ENCODE measurements at places on chromosomes 12 and 14.

DNA sequence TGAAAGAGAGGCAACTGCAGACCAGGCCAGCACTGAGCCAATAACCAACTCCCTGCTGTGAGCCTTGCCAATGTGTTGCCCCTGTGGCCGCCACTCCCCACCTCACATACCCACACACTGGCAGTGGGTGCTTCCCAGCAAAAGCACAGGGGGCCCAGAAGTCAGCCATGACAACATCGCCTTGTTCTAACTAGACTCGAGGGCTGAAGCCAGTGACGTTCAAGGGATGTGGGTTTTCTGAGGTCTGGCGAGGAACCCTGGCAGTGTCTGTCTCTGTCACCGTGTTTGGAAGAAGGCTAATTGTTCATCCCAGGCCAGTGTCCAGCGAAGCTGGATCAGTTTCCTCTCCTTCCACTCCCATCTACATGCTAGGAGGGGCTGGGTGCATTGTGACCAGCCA, 311.8 kb upstream of the AMIGO2 start:
- no peak for DNase-seq

GRCh38 chr12:130474599-130475269, 137.0 kb downstream of the PIWIL1 start:
- DNase-seq: no peak

- DNase-seq: no peak
Measured at GRCh38 chr14:22460461-22461195, 128.4 kb downstream of the DAD1 start.

DNA sequence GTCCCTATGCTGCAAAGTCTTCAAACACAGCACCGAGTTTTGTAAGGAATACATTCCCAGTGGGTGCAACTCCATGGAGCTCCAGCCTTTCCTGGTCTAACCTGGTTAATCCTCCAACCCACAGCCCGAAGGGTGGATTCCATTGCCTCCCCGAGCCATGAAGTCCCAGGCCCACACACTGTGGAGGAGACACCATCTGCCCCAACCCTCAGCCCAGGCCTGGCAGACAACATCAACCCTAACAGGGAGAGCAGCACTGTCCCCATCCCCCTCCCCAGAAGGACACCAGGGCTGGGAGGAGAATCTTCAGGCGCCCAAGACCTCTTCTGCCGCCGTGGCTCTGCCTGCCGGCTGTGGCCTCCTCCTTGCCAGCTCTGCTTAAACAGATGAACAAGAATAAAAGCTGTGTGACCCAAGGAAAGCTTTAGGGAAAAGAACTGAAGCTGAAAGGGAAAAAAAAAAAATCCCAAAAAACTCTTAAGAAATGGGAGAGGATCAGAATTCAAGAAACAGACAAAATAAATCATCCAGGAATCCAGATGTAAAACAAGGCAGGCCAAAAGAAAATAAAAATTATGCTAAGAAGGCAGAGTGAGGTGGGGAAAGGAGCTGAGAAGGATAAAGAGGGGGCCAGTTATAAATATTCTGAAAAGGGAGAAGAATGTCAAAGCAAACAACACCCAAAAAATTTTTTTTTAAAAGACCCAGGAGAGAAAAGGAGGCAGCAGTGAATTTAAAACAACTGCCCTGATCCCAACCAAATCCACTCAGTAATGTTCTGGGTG, 16.0 kb upstream of the ZFP36L1 start:
- no peak for DNase-seq

- no peak for DNase-seq
Measured at GRCh38 chr12:42921741-42922504, 332.4 kb upstream of the PRICKLE1 start.

GRCh38 chr12:109637348-109637747, 63.8 kb downstream of the MVK start:
- no peak for DNase-seq

GRCh38 chr12:116432314-116432750, 126.8 kb upstream of the MAP1LC3B2 start:
- no peak for DNase-seq

DNA sequence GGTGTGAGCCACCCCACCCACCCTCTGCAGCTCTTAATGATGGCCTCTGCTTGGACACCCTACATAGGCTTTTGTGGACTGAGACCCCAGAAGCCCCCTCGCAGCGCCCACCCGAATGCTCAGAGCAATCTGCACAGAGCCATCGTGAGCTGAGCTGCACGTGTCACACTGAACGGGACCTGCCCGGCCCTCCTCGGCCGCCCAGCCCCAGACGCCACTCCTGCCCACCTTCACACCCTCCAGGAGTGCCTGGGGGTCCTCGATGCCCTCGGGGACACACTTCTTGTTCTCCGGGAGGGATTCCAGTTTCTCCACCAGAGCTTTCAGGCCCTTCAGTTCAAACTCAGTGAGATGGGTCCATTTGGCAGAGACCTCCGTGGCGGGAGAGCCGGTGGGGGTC, 71.5 kb downstream of the KDM2B start:
- no peak for DNase-seq

DNA sequence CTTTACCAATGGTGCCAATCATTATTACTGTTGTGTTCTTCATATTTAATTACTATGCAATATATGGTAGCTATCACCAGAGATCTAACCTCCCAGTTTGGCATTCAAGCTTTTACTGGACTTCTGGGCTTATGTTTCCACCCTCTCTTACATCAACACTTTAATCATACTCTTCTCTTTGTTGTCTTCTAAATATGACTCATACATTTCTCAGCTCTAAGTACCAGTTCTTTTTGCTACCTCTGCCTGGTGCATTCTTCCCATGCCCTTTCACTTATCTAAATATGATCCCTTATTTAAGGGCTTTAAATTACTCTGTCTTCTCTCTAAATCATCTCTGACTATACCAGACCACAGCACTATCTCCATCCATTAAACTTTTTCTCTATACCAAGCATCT, 246.1 kb upstream of the CCDC196 start:
- DNase-seq: no peak

DNA sequence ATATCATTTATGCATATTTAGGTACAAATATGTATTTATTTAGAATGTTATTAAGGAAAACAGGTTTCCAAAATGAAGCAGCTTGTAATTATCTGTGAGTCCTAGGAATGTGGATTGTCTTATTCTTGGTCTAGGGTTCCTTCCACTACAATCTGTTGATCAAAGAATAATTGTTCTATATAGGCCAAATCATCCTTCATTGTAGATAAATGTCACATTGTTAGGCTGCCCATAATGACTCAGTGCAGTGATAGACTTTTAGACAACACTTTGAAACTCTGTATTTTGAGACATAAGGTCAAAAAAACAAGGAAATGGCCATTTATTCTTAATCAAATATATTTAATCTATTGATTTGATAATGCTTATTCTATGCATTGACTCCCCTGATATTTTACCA, 283.0 kb downstream of the ACSS3 start:
- no peak for DNase-seq

DNA sequence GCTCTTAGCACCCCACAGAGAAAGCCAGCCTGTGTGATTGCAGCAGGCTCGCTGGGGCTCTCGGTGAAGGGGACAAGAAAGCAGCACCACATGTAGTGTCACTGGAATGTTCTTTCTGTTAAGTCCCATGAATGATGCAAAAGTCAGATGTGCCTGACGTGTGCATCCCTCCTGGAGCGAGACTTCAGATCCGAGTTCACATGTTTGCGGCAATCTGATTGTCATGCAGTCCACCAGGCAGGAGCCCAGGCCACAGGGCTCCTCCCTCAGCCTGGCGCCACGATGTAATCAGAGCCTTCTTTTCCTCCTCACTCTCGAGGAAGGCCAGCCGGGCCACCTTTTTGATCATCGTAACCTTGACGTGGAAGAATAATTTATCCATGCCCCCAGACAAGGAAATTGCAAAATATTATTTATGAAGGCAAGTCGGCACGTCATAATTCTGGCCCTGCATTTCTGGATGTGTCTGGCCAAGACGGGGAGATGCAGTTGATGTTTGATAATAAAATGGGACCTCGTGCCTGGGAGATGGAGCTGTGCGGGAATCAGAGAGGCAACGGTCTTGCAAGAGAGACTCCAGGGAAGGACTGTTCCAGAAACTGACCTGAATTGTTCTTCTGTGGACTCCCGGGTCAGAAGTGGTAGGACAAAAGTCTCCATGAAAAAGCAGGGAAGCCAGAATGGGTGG, 214.6 kb downstream of the PHETA1 start:
- DNase-seq: no peak

DNA sequence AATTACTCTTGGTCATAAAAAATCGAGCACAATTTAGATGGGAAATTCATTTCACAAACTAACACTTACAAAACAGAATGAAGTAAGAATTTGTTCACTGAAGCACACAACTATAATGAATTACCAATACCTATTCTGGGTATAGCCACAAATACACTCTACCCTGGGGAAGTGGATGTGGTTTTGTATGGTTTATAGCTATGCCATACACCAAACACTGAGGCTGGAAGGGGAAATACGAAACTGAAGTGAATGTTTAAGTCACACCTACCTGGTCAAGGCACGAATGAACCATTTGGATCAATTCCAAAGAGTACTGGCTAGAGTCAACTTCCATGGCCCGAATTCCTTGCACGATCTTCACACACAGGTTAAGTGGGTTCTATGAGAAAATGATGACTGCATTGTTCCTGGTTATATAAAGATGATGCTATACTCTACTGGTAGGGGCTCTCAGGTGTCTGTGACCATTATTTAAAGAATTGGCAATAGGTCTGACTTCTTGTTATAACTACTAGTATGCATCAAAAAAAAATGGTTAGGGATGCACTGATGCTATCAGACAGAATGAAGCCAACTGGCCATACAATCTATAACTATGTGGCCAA, 12.8 kb downstream of the NEK9 start:
- DNase-seq: no peak

- DNase-seq: no peak
Measured at GRCh38 chr12:122888232-122888752, 7.6 kb downstream of the VPS37B start.

GRCh38 chr12:74945771-74946198, 263.9 kb downstream of the KCNC2 start:
- no peak for DNase-seq

GRCh38 chr14:82647088-82647810, 1113.6 kb upstream of the SEL1L start:
- DNase-seq: no peak

Measured in GM03348 (cell line).